ENCODE measurements at places on chromosomes 12 and 14. TPM values are rescaled to one million over a fixed set of nuclear protein-coding genes. Genes with fewer than 3 reads are reported as not detected.

The SRRM4 gene
- not detected for total RNA-seq

The CCDC184 gene
- total RNA-seq = not detected

- DNase-seq = no peak
These were observed 7.3 kb downstream of the DYRK2 start for GRCh38 chr12:67655829-67656228.

DNA sequence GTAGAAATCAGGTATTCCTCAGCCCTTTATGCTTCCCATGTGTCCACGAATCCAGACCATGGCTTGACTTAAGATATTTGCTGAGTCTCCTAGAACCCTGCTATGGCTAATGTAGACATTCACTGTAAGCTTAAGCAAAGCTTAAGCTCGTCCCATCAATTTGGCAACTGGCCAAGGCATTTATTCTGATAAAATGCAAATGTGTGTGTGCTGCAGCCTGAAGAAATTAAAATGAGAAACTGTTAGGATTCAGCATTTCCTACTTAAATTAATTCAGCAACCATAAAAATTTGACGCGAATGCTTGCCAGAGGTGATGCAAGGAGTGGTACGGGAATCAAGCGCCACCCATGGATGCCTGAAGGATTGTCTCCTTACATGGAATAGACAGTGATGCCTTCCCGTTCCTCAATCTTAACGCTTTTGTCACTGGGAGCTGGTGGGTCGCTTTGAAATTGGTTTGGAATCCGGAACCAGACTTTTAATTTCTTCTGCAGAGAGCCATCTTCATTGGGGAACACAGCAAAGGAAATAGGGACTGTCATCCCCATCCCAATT, 13.2 kb downstream of the HEBP1 start:
- DNase-seq = no peak

GRCh38 chr12:94535510-94535921, 75.8 kb upstream of the CEP83 start:
- no peak for DNase-seq

Data from GM12878 (cell line).